ENCODE measurements at places on chromosomes 7 and 10. TPM values are rescaled to one million over a fixed set of nuclear protein-coding genes. Genes with fewer than 3 reads are reported as not detected.

TMEM196 gene
- not detected for total RNA-seq

FLNC gene
- 8.0 TPM for total RNA-seq

SMO gene
- 8.0 TPM for total RNA-seq

TMEM236 gene
- total RNA-seq: not detected

OPALIN gene
- not detected for total RNA-seq

PRSS37 gene
- total RNA-seq: not detected

WEE2 gene
- not detected for total RNA-seq

LLCFC1 gene
- total RNA-seq: not detected

AKR1C3 gene
- total RNA-seq: 246 TPM

DNAJC12 gene
- total RNA-seq: 1.7 TPM

FAM237B gene
- not detected for total RNA-seq

TFEC gene
- total RNA-seq: under 0.01 TPM

DNAJB6 gene
- 72.9 TPM for total RNA-seq

MSMB gene
- not detected for total RNA-seq

AMPH gene
- not detected for total RNA-seq

C10orf95 gene
- 3.1 TPM for total RNA-seq

Measured in tracheal epithelial cell (primary cell).